ENCODE measurements at places on chromosomes 2 and 18.

- no peak for DNase-seq
Measured at GRCh38 chr2:208366215-208367127, 40.1 kb upstream of the PTH2R start.

- DNase-seq = no peak
Measured at GRCh38 chr2:231565887-231566594, 26.6 kb upstream of the TEX44 start.

DNA sequence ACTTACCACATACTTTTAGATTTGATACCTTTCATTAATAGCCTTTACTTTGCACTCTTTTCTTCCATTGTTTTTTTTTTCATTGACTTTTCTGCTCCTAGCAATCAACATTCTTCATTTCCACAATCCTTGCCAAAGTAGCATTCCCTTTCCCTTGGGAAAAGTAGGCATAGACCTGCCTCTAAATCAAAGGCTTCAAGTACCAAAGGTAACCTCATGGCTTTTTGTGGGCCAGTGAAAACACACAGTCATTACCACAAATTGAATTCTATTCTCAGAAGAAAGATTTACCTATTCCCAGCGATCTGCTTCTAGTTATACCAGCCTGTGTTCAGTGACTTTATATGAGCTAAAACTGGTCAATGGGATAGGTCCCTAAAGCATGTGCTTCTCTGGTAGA is 109.2 kb downstream of the SOCS6 start:
- no peak for DNase-seq

- no peak for DNase-seq
Measured at GRCh38 chr18:26470011-26470637, 78.2 kb downstream of the KCTD1 start.

- no peak for DNase-seq
Measured at GRCh38 chr18:48948112-48949049, 2.4 kb downstream of the SMAD7 start.

GRCh38 chr18:76989647-76990190 is 142.9 kb downstream of the MBP start:
- DNase-seq = no peak

DNA sequence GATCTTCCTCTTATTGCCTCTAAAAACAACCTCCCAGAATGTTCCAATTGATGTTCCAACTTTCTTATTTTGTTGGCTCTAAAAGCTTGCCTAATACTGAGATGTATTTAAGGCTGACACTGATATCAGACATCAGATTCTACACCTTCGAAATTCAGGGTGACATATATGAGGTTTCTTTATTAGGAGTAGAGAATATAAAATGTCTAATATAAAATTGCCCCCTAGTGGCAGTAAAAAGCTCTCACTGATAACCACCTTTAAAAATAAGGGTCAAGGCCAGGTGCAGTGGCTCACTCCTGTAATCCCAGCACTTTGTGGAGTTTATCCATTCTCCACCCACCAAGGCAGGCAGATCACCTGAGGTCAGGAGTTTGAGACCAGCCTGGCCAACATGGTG is 789.7 kb upstream of the SLC39A10 start:
- no peak for DNase-seq

DNA sequence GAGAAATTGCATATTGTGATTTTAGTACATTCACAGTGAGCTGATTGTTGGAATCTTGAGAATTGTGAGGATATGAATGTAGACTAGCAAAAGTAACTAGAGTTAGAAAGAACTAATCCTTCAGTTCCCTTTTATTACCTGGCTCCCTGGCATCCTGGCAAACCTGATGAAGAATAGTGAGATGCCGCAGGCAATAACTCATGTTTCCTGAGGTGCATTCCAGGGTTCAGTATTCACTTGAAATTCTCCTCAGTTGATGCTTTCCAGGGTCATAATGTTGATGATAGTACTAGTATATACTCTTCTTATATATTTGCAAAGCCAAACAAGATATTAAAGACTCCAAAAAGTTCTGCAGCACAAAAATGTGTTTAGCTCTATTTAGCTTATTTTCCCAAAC is 432.1 kb upstream of the CELF4 start:
- DNase-seq = no peak

- DNase-seq = no peak
Measured at GRCh38 chr2:120826716-120827410, 91.2 kb downstream of the GLI2 start.

DNA sequence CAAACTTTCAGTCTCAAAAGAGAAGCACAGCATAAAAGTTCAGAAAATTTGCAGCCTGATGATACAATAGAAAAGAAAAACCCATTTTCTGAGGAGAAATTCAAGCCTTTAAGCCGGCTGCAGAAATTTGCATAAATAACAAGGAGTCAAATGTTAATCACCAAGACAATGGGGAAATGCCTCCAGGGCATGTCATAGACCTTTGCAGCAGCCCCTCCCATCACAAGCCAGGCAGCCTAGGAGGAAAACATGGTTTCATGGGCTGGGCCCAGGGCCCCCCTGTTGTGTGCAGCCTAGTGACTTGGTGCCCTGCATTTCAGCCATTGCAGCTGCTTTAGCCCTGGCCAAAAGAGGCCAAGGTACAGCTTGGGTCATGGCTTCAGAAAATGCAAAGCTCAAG is 54.1 kb upstream of the CAVIN2 start:
- no peak for DNase-seq

DNA sequence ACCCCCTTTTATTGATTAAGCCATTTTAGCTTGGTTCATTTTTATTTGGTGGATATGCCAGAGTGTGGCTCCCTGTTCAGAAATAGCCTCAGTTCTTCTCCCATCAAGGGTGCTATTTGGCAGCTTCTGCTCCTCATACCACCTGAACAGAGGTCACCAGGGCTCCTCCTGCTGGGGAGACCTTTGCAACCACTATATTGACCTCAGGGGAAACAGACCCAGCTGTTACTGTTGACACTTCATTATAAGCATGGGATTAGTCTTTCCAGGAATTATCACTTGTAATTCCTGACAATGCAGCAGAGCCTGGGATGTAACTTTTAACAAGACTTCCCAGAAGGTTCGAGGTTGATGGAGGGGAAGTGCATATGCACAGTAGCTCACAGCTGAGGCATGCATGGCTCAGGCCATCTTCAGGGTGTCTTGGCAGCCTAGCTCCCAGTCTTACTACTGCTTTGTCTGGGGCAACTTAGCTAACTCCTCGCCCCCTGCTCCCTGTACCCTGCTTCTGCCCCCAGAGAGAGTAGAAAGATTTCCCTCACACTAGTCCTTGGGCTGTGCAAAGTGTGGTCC is 239.4 kb upstream of the SPRED2 start:
- DNase-seq = no peak

Data from stimulated activated CD4-positive, alpha-beta T cell treated with anti-CD3 and anti-CD28 coated beads, Interleukin-1b, Interleukin-23, amount 100 ng/mL, for 1 hour (primary cell).